ENCODE measurements at places on chromosomes 13 and 19.

DNA sequence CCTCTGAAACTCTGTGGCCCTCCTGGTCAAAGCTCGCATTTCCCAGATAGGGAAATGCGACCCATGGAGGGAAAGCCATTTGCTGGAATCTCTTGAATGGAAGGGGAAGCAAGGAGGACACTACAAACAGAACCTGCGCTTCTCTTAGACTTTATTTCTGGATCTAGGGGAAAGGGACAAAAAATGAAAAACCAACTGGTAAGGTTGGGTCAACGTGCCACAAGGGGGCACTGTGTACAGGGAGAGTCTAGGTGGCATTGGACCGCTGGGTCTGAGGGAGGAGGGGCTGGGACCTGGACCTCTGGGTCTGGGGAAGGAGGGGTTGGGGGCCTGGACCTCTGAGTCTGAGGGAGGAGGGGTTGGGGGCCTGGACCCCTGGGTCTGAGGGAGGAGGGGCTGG lies 5.0 kb downstream of the KLK4 start:
- DNase-seq: no peak

GRCh38 chr13:29684441-29684840 lies 89.0 kb upstream of the SLC7A1 start:
- DNase-seq: no peak

GRCh38 chr13:66501181-66501580 lies 729.0 kb downstream of the PCDH9 start:
- no peak for DNase-seq

- peak; percentile 51 for DNase-seq
Observed at GRCh38 chr19:38736413-38737280, 7.6 kb downstream of the CAPN12 start.

DNA sequence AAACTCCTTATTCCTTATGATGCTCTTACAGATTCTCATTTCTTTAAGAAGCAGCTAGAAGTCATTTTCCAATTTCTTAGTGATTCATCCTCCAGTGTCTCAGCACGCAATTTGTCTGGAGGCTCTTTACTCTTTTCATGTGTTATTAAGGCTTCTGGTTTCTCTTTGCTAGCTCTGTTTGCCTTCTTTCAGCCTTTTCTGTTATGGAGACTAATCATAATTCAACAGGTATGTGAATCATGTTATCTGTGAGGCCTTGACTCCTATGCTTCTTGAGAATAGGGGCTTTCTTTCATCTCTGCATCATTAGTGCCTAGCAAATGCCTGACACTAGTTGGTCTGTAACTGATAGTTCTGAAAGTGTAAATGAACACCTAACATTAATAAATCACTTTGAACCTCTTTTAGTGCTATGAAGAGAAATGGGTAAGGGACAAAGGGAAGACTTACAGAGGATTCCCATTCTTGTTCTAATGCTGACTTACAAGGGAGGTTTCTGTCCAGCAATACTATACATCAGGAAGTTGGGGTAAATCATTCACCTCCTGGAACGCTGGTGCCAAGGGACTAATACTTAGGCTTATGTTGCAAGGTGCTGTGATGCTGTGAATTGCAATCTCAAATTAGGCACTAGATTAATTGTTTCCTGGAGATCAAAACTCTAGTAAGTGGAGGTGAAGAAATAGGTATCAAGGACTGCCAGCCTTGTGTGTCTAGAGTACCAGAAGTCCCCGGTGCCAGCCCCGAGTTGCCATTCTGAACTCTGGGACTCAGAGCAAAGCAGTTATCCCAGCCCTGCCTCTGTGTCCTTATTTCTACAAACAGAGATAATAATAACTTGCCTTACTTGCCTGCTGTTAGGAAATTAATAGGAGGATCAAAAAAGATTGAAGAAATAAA lies 265.6 kb downstream of the DCLK1 start:
- DNase-seq: no peak

- DNase-seq: no peak
Observed at GRCh38 chr13:109180905-109181425, 551.6 kb downstream of the MYO16 start.

- no peak for DNase-seq
Observed at GRCh38 chr19:31718032-31718431, 368.8 kb upstream of the TSHZ3 start.

GRCh38 chr19:47509973-47510372 lies 4.9 kb downstream of the NAPA start:
- no peak for DNase-seq

DNA sequence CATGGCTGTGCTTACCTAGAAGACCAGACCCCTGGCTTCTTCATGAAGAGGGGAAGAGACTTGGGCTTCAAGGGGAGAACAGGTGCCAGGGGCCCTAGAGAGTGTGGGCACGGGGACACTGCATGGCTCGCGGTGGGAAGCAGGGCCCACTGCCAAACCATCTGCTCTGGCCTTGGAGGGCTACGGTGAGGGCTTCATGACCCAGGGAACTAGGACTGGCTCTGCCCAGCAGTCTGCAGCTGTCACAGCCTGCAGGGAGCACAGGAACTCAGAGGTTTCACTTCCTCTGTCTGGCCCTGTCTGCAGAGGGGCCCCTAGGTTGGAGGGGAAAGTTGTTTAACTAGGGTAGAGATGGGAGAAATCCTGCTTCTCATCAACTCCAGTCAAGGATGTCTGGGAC lies 4.3 kb downstream of the ERCC1 start:
- DNase-seq: no peak

GRCh38 chr19:5109560-5109959 lies 140.6 kb downstream of the KDM4B start:
- no peak for DNase-seq

DNA sequence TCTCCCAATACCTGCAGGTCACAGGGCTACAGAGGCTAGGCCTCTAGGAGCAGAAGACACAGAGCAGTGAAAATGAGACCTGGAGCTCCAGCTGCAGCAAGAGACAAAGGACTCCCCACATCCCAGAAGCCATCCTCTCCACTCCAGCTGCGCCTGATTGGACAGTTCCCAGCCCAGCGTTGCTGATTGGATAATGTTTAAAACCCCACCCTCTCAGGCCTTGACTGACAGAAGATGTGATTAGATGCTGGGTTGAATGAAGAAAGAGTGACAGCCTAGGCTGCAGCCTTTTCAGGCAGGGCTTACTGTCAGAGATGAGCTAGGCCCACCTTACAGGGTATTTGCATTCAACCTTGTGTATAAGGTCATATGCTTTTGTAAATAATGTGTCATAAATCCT lies 59.4 kb downstream of the ZNF708 start:
- no peak for DNase-seq

DNA sequence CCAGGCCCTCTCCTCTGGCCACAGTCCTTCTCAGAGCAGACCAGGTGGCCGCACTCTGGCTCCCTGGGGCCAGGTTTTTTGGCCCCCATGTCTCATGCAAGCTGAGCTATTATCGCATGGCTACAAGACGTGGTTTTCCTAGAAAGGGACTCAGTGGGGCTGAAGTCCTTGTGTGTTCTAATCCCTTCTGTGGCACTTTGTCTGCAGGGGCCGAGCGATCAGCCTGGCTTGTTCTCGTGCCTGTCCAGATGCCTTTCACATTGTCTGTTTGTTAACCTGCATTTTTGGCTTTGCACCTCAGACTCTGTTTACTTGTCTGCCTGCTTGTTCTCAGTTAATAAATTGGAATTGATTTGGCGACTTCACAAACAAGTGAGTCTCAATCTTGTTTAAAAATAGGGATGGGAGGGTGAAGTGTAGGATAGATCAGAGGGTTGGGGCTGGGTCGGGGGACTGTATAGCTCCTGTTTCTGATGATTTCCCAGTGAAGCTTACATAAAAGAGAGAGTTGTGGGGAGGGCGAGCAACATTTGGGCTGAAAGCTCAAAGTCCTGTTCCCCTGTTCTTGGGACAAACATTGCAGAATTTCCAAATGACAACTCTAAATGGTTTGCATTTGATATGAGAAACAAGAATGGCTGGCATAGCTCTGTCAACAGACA lies 440.4 kb downstream of the COG6 start:
- DNase-seq: no peak

DNA sequence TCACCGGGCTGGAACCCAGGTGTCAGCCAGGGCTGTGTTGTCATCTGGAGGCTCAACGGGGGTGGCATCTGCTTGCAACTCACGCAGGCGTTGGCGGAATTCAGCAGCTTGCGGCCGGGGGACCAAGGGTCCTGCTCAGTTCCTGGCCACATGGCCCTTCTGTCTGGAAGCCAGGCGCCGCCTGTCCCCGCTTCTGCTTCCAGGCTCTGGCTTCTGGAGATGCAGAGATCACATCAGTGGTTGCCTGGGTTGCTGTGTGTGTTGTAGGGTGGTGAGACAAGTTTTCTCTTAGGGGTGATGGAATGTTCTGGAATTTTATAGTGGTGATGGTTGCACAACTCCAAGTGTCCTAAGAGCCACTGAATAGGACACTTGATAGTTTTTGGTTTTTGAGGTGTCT lies 5.0 kb downstream of the ADAT3 start:
- no peak for DNase-seq

DNA sequence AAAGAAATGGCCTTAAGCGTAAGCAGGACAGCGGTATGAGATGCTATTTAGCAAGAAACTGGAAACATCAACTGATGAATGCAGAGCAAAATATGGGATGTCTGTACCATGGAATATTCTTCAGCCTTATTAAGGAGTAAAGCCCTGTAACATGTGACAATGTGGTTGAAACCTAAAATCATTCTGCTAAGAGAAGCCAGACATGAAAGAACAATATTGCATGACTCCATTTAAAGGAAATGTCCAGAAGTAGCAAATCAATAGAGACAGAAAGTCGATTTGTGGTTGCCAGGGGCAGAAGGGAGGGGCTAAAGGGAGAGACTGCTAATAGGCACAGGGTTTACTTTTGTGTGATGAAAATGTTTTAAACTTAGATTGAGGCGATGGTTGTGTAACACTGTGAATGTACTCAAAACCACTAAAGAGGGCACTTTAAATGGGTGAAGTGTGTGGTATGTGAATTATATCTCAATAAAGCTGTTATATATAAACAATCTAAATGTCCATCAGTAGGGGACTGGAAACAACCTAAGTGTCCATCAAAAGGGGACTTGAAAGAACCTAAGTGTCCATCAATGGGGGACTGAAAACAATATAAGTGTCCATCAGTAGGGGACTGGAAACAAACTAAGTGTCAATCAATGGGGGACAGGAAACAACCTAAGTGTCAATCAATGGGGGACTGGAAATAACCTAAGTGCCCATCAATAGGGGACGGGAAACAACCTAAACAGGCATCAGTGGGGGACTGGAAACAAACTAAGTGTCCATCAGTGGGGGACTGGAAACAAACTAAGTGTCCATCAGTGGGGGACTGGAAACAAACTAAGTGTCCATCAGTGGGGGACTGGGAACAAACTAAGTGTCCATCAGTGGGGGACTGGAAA lies 45.4 kb downstream of the CCL25 start:
- DNase-seq: no peak

- no peak for DNase-seq
Observed at GRCh38 chr13:26011208-26011573, 40.6 kb downstream of the SHISA2 start.

GRCh38 chr13:37456506-37456905 lies 142.1 kb downstream of the POSTN start:
- DNase-seq: no peak

DNA sequence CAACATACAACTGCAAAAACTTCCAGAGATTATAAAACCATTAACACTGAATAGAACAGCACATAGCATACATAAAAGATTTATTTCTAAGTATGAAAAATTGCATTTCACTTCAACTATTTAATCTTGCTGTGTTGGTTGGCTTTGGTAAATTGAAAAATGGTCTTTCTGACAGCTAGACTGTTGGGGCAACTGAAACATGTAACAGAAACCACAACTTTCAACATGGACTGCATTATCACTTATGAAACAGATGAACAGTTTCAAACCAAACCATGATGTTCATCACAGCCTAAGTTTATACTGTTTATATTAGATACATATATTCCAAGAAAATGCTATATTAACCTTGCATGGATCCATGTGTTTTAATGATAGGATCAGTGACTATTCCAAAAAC lies 324.1 kb upstream of the PCDH9 start:
- no peak for DNase-seq

DNA sequence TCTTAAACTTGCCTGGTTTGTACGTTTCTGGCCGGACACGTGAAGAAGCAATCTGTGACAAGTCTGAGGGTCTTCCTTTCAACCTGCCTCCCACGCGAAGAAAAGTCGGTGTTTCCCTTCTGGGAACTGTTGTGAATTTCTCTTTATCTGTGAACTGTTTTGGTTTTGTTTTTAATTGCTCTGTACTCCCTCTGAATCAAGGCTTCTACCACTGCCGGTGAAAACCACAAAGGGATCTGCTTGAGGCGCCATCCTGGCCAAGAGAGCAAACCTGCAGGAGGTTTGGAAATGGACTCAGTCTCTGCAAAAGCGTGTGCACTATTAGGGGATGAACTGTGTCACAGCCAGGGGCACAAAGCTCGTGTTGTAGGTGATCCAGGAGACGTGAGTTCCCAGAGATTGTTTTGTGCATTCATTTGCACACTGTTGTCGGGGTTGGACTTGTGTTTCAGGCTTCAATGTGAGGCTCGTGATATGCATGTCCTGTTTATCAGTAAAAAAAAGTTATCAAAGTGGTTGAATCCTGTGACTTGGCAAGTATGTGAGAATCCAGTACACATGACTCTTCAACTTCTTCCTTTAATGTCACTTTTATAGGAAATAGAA lies 9.7 kb downstream of the SIGLEC8 start:
- no peak for DNase-seq

GRCh38 chr13:111281751-111282311 lies 38.6 kb upstream of the TEX29 start:
- no peak for DNase-seq

GRCh38 chr19:56141417-56141993 lies 418 bp downstream of the ZNF444 start:
- no peak for DNase-seq

DNA sequence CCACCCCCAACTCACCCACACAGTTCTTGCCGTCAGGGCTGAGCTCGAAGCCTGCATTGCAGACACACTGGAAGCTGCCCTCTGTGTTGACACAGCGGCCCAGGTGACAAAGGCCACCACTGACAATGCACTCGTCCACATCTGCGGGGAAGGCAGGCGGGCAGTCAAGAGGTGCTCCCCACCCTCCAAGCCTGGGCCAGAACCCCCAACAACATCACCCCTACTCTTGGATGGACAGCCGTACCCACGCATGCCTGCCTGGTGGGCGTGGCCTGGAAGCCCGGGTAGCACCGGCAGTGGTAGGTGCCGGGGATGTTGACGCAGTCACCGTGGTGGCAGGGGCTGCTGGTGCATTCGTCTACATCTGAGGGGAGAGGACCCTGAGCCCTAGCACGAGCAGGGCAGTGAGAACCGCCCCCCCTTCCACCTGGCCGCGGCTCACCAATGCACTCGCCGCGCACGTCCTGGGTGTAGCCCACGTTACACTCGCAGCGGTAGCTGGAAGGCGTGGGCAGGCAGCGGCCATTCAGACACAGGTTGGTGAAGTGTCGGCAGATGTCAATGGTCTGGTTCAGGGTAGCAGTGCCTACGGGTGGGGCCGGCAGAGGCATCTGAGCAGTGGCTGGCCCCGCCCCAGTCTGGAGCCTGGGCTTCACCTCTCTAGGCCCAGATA lies 13.3 kb downstream of the FBN3 start:
- DNase-seq: no peak

DNA sequence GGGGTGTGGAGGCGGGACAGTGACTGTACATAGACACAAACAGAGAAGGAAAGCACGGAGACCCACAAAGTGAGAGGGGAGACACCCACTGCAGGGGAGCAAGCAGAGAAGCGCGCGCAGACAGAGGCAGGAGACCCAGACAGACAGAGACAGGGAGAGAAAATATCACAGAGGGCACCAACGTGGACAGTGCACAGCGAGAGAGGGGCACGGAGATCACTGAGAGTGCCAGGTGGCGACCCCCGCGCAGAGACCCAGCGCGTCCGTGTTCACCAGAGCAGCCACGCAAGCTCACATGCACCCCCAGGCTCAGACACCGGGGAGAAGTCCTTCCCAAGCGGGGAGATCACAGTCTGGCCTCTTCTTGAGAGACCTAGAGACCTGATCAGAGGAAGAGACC lies 1.4 kb upstream of the CACNG7 start:
- no peak for DNase-seq

All from activated T-helper 1 cell treated with anti-CD3 and anti-CD28 coated beads, Interleukin-2, amount 50 U/mL, for 16 hours (primary cell).